ENCODE measurements at places on chromosomes 2 and 18.
A peak's percentile ranks its signal among the peaks of the same experiment; 100 is the strongest.

GRCh38 chr18:62659698-62660097, 55.6 kb upstream of the PHLPP1 start:
- DNase-seq, result no peak

DNA sequence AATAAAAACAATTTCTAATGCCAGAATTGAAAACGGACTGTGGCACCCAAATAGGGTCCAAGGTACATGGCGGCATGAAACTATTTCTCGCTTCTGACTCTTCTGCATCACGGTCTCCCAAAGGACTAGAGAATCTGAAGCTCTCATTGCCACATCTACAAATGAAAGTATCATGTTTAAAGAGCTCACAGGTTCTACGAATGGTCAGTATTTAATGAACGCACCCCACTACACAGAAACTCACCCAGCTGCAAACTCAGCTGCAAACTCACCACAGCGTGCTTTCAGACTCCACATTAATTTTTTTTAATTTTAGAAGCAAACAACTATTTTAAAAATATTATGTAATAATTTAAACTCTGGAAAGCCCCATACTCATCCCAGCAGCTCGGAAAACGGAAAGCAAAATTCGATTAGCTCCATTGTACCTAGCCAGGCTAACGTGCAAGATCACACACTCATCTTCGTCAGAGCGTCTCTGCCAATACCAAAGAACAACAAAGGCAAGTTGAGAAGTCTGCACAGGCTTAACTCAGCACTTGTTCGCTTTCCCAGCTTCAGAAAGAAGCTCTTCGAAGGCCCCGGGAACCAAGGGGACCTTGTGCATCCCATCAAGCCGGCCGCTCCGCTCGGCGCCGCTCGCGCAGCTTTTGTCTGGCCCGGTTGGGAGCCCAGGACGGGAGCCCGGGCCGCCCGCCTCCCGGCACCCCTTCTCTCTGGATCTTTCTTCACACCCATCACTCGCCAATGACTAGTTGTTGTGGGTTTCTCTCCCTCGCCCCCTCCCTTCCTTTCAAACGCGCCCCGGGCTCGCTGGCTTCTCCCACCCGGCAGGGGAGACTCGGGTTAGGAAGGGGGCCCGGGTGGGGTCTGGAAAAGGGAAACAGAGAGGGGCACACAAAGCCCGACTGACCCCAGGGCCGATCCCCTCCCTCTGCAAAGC, 785 bp downstream of the CLASP1 start:
- peak; percentile 16 for DNase-seq

GRCh38 chr2:171669121-171669520, 18.1 kb upstream of the DYNC1I2 start:
- no peak for DNase-seq

DNA sequence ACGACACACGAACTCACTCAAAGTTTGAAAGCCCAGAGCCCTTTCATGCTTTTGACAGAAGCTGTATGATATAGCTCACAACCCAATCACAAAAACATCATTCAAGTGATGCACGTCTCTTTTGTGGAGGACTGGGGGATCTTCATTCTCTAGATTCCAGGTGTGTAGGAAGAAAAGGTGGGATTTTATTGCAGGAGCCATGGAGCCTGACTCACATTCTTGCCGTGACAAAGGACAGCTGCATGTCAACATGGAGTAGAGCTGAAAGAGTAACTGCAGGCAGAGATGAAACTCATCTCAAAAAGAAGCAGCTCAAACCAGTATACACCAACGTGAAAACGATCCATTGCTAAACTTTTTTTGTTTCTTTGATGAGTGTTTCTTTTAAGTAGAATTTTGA, 50.9 kb upstream of the PDE1A start:
- no peak for DNase-seq

DNA sequence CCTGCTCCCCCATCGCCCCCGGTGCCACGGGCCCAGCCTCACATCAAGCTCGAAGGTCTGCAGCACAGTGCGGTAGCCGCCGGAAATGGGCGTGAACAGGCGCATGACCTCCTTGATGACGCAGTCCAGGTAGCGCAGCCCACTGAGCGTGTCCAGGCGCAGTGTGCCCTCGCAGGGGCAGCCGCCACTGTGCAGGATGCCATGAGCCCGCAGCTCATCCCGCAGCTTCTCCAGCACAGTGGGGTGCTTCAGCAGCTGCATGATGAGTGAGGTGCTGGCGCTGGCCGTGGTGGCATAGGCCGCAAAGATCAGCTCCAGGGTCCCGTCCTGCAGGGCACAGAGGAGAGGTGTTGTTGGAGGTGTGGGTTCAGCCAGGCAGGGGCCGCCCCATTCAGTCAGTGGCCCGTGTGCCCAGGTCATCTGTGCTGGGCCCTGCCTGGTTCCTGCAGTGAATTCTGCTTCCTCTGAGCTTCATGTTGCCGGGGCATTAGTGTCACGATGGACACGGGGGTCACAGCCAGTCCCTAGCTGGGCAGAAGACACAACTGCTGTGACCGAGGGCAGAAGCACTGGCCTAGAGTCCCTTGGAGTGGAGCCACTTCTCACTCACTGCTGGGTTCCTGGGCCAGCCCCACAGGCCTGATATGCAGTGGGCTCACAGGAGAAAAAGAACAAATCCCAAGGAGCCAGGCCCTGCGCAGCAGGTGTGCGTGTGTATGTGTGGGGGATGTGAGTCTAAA, 14.5 kb downstream of the CYP26B1 start:
- no peak for DNase-seq

DNA sequence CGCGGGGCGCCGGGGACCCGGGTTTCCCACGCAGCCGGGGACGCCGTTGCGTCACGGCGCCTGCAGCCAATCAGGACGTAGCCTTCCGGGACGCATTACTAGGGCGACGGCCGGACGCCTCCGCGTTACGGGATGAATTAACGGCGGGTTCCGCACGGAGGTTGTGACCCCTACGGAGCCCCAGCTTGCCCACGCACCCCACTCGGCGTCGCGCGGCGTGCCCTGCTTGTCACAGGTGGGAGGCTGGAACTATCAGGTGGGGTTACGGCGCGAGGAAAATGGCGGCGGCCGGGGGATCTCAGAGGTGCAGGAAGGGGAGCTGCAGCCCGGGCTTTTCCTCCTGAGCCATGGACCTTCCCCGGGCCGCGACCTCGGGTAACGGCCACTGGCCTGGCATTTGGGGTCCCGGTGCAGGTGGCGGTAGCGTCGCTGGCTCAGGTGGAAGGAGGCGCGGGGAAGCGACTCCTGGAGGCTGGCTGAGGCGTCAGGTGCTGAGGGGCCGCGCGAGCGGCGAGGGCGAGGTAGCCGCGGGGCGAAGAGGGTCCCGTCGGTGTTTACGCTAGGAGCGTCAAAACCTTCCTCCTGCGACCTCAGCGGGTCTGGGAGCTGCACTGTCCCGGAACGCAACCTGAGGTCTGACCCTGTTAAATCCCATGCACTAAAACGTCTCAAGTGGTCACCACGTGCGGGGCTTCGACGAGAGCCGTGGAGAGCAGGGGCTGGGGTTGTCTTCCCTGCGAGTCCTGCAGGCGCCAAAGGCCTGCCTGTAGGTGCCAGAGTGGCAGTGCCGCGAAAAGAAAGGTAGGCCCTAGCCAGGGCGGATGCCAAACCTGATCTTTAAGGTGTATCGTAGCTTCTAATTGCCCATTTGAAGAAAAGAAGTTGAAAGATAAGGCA, at the start of gene LCLAT1:
Gene LCLAT1, plus strand, starts transcription at position 98 of the 897 bp plus-strand sequence. CDS start 78,345 bp downstream, outside the sequence.
- DNase-seq, result peak; percentile 89

DNA sequence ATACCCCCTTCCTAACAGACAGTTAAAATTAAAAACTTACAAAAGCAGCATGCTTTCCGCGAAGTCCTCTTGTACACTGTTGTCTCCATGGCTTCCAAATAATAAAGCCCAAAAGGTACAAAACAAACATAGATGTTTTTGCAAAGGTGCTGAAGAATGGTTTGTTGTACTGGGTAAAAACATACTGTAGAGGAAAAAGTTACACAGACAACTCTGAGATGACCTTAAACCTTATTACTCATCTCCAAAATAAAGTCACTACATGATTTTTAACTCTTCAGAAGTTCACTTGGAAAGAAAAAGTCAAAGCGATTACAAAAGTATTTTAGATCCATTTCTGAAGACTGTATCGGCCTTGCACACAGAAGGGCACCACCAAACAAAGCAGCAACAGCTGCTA, 6.1 kb downstream of the SLC35F5 start:
- DNase-seq, result no peak

DNA sequence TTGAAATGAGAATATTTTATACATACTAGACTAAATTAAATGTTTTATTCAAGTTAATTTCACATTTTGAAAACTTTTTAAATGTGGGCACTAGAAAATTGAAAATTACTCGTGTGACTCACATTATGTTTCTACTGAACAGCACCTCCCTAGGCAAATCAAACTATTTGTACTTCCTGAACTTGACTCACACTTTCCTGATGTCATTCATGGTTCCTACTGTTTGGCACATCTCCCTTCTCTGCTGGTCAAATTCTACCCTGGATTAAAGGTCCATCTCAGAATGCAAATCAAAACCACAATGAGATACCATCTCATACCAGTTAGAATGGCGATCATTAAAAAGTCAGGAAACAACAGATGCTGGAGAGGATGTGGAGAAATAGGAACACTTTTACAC, 16.7 kb downstream of the LHCGR start:
- DNase-seq, result no peak

DNA sequence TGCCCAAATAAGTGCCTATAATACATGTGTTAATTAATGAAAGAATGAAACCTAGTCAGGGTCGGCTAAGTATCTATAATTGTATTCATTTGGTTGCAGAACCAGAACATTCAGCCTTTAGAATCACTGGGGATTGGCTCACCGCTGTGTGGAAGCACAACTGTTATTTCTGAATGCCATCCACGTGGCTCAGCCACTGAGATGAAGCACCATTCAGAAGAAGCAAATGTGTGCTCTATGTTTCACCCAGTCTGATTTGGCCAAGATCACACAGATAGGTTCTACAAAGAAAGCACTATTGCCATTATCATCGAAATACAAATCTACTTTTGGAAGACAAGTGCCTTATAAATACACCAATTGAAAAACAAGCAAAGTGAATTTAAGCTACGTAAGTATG, 30.6 kb upstream of the SPOPL start:
- no peak for DNase-seq

DNA sequence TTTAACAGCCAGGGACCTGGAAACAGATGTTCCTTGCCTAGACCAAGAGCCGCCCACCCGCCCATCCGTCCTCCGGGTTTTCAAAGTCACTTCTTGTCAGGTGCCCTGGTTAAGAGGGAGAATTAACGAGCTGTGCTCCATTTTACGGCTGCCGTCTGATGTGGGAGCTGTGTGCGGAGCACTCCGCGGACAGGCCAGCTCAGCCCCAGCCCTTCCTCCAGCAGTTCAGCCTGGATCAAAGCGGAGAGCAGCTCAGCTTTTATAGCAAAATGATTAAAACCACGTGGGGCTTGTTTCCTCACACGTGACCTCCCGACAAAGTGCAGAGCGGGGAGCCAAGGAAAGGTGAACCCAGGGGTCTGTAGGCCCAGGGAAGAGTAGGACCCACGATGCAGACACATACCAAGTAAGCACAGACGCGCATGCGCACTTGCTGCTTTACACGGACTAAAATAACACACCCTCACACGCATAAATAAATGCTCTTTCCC, 46.1 kb upstream of the PKDCC start:
- no peak for DNase-seq

DNA sequence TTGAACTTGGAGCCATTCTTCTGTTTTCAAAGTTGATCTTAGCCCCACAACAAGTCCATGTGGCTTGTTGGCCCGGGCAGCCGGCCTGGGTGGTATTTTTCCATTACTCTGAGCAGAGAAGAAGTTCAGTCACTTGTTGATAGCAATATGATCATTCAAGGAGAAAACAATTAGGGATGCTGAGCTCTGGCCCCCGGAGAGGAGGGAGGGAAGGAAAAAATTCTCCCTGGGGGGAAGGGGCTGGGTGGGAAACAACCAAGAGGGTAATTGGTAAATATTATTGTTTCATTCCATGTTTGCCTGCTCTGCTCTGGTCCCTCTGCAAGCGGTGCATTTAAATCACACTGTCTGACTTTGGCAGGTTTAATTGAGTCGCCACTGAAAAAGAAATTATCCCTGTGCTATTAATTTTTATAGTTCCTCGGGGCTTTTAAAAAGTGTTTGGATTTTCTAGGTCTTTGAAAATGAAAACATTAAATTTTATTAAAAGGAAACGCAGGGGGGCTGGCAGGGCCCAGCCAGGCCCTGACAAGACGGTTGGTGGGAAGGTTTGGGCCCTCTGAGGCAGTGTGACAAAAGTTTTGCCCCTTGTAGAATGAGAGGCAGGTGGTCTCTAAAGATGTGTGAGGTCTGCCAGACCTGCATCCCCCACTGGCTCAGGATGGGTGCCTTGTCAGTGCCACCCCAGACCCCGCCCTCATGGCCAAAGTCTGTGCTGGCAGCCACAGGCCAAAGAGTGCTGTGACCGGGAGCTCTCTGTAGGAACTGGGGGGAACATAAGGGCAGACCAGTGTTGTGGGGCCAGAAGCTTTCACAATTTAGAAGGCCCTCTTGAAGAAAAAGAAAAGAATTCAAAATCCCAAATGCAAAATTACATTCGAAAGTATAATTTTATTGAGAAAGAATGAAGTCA, 52.5 kb upstream of the SLC14A2 start:
- DNase-seq, result no peak

DNA sequence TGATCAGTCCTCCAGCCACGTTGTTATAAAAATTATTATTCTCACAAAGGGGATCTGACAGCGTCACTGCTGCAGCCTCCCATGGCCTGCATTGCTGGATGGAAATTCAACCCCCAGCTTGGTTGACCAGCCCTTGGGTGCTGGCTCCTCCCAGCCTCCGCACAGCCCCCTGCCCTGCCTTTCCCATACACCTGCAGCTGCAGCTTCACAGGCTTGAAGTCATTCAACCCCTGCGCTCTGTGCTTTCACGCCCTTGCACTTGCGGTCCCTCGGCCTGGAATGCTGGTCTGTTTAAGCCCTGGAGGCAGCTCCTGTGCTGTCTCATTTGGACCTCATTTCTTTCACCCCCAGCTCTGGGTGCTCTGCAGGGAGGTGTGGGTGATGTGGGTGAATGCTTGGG, 860 bp upstream of the CD8A start:
- DNase-seq, result no peak

DNA sequence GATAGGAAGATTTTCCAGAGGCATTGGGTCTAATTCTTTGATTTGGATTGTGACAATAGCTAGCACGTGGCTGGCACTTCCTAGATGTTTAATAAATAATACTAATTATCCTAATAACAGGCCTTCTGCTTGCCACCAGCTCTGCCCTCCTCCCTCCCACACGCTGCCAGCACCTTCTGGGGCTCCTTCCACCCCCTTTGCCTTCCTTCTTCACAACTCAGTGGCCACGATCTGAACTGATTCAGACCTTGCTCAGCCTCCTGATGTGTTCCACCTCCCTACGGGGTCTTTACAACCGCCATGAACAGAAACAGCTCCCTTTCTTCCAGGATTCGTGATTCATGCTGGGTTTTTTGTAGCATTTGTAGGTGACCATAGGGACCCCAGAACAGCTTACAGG, 310.3 kb upstream of the HS6ST1 start:
- no peak for DNase-seq

GRCh38 chr2:172246649-172247048, 143.9 kb upstream of the DLX2 start:
- no peak for DNase-seq

Measured in stimulated activated CD4-positive, alpha-beta T cell treated with anti-CD3 and anti-CD28 coated beads, Interleukin-2, amount 100 ng/mL, for 4 hours (primary cell).